GM06990 (cell line): ENCODE measurements at places on chromosomes 2 and 18.

- DNase-seq = no peak
Observed at GRCh38 chr18:54269893-54270844, 852 bp downstream of the POLI start.

- no peak for DNase-seq
Observed at GRCh38 chr2:25035537-25036220, 6.2 kb upstream of the EFR3B start.

DNA sequence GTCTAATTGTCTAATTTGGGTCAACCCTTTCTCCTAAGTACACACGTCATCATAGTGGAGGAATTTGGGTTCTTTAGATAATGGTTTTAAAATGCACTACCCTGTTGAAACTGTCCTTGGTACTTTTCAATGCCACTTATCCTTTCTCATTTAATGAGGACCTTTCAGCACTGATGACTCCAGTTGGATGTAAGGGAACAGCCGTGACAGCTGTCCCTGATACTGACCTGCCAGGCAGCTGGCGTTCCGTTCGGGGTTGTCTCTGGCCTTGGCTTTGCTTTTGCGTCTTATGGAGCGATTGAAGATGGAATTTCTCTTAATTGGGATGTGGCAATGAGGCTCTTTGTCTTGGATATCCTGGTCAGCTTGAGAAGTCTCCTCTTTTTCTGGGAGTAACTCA, 38.7 kb downstream of the NGEF start:
- no peak for DNase-seq

DNA sequence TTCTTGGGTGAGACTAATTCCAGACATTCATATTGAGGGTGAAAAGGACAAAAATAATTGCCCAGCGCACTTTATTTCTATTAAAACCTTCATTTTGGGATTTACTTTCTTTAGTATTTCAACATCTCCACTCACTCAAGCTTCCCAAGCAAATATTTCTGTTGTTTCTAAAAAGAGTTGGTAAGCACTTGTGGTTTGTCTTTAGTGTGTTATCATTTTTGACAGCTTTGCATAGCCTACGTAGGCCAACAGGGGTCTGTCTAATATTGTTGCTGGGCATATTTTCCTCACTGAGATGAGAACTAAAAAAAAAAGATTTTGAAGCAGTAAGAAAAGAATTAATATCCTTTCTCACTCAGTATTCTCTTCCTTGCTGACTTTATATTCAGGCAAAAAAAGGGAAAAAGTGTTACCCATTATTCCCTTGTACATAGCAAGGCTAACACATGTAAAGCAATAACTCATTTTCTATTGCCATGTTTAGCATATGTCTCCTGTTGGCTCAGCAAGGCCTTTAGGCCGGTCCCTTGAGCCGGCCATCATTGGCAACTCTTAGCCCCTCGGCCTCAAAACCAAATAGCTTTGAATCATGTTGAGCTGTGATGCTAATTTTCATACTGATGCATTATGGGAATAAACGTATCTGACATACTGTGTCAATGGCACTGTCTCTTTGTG, 494.2 kb downstream of the ARHGAP15 start:
- DNase-seq = no peak

DNA sequence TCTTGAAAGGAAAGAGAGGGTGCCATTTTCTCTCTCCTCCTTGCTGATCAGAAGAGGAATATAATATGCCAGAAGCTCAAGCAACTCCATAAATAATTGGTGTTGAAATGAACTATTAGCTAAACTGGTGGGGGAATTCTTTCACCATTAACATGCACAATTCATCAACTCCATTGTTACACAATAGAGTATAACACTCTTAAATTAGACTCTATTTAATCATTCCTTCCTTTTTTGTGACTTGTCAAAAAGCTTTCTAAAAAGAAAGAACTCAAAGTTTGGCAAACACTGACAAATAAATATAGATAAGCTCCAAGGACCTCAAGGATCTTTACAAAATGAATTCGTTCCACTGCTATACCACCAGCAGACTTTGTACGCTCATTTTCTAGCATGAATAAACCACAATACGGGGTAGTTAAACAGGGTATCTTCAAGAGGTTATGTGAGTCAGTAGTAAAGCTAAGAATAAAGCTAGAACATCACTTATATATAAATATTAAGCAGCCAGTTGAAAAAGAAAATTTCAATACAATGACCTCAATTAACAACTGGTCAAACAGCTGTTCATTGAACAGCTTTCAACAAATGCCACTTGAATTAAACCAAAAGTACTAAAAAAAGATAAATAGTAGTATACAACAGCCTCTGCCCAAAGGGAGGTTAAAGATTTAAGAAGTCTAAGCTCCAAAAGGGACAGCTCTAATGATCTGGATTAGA, 6.4 kb downstream of the TRAK2 start:
- no peak for DNase-seq

- no peak for DNase-seq
Observed at GRCh38 chr2:120831086-120831485, 95.4 kb downstream of the GLI2 start.

- no peak for DNase-seq
Observed at GRCh38 chr18:63315131-63315662, 4.4 kb downstream of the BCL2 start.

DNA sequence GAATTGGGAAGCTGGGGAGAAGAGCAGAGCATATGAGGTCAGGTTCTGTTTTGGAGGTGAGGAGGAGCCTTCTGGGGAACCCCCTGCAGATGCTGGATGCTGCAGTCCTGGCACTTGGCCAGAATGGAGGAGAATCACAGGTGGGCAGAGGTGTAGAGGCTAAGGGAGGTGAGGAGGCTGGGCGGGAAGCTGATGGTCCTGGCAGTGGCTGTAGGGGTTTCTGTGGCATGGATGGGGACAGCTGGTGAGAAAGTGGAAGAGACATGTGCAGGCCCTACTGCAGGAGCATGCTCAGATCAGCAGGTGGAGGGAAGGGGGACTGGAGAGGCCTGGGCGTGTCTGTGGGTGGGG, 101.3 kb downstream of the DYSF start:
- no peak for DNase-seq

- DNase-seq = no peak
Observed at GRCh38 chr2:188345020-188345419, 53.3 kb downstream of the GULP1 start.

DNA sequence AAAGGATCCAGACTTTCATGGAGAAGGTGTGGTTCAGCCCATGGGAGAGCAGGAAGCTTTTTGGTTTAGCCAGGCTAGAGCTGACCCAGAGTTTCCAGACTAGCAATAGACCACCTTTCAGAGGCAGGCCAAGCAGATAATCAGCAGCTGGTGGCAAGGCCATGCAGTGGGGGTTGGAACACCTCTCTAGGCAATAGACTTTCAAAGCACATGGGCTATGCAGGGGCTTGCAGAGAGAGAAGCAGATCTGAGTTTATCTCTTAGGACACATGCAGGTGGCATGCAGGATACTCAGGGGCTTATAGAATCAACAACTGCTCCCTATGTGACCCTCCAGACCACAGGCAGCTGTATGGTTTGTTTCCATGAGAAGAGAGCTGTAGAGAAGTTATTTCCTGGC, 9.4 kb downstream of the XIRP2 start:
- no peak for DNase-seq

GRCh38 chr2:105186967-105187498, 54.5 kb upstream of the GPR45 start:
- no peak for DNase-seq

DNA sequence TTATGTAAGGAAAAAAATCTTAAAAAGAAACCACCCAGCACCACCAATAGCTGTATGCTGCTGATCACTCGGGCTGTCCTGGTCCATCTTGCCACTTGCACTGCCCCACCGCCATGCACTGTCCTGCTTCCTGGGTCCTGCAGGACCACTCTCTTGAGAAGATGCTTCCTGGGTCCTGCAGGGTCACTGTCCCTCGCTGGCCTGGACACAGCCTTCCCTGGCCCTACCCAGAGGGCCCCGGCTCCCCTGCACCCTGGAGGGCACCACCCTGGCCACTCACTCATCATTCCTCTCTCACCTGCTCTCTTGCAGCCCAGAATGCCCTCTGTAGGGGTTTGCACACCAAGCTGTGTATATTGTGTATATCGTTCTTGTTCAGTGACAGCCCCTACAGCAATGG, 2.4 kb upstream of the OTOS start:
- no peak for DNase-seq

DNA sequence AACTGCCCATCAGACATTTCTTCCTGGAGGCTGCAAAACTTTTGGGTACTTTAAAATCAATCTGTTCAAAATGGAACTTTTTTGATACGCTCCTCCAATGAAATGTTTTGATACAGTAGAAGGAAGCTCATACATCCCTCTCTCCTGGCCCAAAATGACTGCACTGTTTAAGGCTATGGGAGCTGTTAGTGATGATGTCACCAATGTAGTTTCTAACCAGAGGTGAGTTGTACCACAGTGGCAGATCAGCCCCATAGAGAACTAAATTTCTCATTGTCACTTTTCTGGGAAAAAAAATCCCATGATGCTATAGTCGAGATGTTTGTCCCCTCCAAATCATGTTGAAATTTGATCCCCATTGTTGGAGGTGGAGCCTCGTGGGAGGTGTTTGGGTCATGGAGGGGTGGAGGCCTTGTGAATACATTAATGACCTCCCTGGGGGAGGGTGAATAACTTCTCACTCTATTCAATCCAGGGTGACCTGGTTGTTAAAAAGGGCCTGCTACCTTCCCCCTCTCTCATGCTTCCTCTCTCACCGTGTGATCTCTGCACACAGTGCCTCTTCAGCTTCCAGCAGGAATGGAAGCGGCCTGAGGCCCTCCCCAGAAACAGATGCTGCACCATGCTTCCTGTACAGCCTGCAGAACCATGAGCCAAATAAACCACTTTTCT, 117.4 kb upstream of the NPAS2 start:
- DNase-seq = no peak

DNA sequence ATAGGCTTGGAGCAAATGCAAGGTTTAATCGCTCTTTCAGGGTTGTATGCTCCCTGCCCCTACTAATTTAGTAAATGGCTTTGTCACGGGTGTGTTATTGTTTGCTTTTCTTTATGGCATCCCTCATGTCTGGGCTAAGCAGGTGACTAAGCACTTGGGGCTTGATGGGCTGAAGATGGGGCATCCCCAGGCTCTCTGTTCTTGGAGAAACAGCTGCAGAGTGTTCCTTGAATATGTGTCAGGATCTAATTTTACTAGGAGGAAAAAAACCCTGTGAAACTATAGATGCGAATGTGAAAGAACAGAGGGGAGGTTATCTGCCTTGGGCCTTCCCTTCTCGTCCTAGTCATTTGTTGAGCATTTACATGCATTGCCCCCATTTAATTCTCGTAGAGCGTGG, 94.7 kb upstream of the TAF1B start:
- DNase-seq = no peak

DNA sequence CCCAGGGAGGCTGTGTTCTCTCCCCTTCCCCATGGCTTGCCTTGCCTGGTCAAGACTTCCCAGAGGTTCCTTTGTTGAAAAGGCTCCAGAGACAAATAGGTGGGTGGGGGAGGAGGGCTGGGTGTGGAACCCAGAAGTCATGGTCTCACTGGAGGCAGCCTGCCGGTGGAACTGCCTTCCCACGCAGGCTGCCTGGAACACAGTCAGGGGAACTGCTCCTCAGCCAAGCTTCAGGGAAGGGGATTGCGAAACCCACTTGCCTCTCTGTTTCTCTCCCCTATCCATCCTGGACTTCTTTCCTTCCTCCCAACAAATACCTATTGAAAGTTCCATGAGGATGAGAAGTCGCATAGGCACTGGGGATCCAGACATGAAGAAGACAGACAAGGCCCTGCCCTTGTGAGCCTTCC, 31.6 kb downstream of the MARCO start:
- no peak for DNase-seq

DNA sequence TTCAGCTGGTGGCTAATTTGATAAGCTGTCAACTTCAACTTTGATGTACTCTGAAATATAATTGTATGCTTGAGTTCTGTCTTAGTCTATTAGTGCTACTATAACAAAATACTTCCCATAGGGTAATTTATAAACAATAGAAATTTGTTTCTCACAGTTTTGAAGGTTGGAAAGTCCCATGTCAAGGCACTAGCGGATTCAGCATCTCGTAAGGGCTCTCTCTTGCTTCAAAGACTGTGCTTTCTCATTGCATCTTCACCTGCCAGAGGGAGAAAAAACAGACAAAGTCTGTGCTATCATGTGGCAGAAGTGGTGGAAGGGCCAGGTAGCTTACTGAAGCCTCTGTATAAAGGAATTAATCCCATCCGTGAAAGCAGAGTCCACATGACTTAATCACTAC, 409.2 kb downstream of the CDH7 start:
- DNase-seq = no peak

- DNase-seq = no peak
Observed at GRCh38 chr18:78860117-78860516, 119.5 kb upstream of the SALL3 start.

DNA sequence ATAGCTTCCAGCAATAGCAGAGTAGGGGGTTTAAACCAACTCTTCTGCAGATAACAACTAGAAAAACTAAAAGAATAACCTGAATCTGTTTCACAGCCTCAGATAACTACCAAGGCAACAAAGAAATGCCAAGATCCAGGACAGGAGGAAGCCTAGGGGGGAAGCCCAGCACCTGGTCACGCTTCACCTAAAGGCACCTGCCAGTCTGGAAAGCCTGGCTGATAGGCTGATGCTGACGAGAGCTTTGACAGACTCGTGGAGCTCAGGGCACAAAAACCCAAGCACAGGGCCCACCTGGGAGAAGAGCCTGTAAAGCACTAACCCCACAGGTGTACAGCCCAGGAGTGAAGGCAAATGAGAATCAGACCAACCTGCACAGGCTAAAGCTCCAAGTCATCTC, 22.6 kb downstream of the EIPR1 start:
- no peak for DNase-seq

DNA sequence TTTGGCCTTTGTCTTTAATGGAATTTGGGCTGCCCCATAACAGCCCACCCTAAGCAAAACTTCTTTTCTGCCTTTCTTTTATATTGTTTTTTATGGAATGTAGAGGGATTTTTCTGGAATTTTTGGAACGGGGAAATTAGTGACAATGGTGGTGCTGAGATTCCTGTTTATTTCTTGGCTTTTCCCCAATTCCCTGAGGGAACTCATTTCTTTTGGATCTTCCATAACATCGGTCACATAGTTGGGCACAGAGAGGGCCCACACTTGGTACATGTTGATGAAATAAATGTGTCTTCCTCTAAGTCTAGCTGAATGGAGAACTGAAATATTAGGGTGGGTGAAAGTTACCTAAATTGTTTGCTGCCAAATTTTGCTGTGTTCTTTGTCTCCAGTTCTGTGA, 191.6 kb upstream of the TNP1 start:
- DNase-seq = no peak

DNA sequence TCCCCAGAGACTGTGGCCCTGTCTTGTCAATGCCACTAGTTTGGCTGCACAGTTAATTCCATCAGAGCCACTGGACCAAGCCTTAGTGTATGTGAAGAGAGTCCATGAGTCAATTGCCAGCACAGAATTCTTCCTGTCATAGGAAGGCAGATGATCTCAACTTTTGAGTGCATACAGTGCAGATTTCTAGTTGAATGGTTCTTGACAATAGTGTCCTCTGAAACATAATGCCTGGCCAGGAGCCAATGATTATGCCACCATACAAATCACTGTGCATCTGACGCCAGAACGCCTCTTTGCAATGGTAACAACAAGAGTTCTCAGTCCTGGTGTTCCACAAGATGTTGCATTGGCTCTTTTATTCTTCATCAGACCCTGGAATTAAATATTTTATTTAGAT, 7.1 kb downstream of the NEUROD1 start:
- DNase-seq = no peak

- DNase-seq = no peak
Observed at GRCh38 chr2:216485745-216486144, 12.9 kb upstream of the RPL37A start.
